ENCODE measurements at places on chromosomes 16 and 17.

DNA sequence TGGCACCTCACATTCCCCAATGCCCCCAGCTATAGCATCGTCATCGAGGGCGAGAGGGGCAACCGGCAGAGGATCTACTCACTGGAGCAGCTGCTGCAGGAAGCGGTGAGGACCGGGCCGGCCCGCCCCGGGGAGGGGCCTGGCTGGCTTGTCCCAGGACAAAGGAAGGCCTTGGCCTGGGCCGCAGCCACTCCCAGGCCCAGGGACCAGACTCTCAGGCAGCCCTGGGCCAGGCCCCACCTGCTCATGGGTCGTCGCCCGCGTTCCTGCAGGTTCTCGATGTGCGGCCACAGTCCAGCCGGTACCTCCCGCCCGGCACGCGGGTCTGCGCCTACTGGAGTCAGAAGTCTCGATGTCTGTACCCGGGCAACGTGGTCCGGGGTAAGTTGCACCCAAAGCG is 53.4 kb downstream of the ACTG1 start:
- DNase-seq, result no peak

GRCh38 chr17:40122999-40123810 is 1.4 kb downstream of the MSL1 start:
- DNase-seq, result peak; percentile 66

- DNase-seq, result no peak
These were observed 10.3 kb upstream of the TVP23A start for GRCh38 chr16:10828851-10829366.

GRCh38 chr17:7704601-7705268 is at the start of gene EFNB3:
TSS of gene EFNB3 (plus strand) at chr17:7705202. CDS start at chr17:7705599, 397 bp downstream.
- DNase-seq, result no peak

DNA sequence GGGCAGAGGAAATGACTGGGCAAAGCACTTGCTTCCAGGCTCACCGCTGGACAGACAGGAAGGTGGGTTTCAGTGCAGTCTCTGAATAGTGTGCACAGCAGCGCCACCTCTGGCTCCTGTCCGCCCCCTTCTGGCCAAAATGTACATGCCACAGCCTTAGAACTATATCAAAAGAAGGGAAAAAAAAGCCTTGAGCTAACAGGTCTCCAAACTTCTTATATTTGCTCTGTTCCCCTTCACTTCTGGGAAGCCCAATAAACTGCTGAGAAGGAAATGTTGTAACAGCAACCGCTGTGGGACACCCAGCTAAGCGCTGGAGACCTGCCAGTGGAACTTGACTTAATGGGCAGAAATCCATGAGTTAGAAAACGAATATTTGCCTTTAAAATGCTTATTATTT is 17.5 kb downstream of the COG7 start:
- DNase-seq, result no peak

DNA sequence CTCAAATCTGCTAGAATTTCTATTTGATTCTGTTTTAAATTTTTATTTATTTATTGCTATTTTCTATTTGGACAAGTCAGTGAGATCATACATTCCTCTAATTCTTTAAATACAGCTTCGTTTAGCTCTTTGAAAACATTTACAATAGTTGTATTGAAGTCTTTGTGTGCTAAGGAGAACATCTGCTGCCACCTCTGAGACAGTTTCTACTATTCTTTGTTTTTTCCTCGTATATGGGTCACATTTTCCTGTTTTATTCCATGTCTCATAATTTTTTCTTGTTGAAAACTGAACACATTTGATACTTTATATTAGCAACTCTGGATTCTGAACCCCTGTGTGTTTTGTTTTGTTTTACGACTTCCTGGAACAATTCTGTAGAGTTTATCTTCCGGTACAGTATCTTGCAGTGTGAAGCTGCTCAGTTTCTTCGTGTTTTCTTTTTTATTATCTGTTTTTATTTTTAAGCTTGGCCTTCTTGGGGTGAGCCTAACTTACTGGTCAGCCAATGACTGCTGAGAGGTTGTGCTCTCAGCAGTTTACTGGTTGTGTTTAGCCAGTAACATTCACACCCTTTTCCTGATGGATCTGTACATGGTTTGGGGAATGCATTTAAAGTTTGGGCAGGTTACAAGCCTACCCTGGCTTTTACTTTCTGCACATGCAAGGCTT is 99.0 kb downstream of the CA4 start:
- no peak for DNase-seq

DNA sequence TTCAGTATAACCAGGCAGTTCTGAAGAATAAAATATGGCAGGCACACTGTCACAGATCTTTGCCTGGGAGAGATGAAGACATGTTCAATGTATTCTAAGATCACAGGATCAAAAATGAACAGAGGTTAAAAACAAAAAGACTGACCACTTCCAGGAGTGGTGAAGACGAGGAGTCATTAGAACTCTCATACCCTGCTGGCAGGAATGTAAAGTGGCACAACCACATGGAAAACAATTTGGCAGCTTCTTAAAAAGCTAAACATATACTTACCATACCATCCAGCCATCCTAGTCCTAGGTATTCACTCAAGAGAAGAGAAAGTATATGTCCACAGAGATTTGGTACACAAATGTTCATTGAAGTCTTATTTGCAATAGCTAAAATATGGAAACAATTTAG is 406.3 kb downstream of the NPIPA8 start:
- DNase-seq, result no peak

DNA sequence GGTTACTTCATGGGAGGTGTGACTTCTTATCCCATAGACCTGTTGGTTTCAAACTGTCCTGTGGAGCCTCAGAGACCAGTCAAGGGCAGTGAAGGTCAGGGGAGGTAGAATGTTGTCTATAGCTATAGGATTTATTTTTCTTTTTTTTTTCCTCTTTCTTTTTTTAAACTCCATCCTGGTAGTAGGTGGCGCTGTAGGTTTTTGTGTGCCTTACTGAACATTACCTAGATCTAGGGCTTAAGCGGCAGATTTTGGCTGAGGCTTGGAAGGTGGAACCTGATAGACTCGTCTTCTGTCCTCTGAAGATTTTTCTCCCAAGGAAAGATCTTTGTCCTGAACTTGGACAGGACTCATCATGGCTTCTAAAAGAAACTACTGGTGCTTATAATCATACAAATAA is 8.2 kb upstream of the LASP1NB start:
- no peak for DNase-seq

- no peak for DNase-seq
These were observed at the start of gene MYH11 for GRCh38 chr16:15856901-15857698. TSS of gene MYH11 (minus strand) at chr16:15857028. CDS start at chr16:15838252, 18,776 bp downstream.

DNA sequence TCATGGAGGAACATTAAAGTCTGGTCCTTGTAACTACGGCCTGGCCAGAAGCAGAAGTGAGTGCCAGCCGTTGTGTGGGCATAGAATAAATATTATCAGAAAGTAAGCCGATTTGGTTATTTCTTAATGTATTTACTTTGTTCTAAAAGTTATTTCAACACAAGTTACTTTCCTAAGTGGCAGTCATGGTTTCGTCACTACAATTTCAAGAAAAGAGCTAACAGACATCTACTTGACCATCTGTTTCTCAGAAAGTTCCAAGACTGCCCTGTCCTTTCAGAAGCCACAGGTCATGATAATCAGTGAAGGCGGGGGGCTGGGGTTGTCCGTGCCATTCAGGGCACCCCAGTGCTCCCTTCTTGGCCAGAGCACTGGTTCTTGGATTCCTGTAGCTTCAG is 14.9 kb upstream of the FASN start:
- no peak for DNase-seq

DNA sequence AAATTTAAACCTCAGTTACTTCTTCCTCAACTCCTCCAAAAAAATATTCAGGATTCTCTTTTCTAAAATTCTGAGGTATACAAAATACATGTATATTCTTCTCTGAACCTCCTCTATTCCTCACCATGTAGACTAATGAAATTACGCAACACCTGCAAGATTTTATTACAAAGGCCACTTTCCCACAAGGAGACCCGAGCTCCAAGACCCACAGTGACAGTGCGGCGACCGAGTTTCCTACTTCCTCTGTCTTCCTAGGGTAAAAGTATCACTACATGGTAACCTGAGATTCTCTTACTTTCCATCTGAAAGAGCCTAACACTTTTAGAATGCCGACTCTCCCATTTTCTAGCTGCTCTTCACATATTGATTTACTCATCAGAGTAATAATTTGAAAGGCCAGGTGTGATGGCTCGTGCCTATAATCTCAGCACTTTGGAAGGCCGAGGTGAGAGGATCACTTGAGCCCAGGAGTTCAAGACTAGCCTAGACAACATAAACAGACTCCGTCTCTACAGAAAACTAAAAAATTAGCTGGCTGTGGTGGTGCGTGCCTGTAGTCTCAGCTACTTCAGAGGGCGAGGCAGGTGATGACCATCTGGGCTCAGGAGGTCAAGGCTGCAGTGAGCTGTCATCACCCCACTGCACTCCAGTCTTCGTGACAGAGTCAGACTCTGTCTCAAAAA is 35.7 kb downstream of the CYTH1 start:
- no peak for DNase-seq

GRCh38 chr16:894841-895240 is 75.9 kb downstream of the LMF1 start:
- peak; percentile 20 for DNase-seq

GRCh38 chr16:50697881-50698767 is 4.7 kb downstream of the NOD2 start:
- no peak for DNase-seq

DNA sequence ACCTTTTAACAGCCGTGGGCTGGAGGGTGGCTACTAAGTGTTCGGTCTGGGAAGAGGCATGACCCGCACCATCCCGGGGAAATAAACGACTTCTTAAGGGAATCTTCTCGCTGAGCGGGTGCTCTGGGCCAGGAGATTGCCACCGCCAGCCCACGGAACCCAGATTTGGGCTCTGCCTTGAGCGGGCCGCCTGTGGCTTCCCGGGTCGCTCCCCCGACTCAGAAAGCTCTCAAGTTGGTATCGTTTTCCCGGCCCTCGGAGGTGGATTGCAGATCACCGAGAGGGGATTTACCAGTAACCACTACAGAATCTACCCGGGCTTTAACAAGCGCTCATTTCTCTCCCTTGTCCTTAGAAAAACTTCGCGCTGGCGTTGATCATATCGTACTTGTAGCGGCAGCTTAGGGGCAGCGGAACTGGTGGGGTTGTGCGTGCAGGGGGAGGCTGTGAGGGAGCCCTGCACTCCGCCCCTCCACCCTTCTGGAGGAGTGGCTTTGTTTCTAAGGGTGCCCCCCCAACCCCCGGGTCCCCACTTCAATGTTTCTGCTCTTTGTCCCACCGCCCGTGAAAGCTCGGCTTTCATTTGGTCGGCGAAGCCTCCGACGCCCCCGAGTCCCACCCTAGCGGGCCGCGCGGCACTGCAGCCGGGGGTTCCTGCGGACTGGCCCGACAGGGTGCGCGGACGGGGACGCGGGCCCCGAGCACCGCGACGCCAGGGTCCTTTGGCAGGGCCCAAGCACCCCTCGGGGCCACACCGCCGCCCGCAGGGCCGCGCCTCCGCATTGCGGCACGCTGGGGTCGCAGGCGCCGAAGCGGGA is 3.6 kb upstream of the CBX4 start:
- no peak for DNase-seq

- no peak for DNase-seq
These were observed 12.0 kb downstream of the PHLPP2 start for GRCh38 chr16:71712501-71712900.

DNA sequence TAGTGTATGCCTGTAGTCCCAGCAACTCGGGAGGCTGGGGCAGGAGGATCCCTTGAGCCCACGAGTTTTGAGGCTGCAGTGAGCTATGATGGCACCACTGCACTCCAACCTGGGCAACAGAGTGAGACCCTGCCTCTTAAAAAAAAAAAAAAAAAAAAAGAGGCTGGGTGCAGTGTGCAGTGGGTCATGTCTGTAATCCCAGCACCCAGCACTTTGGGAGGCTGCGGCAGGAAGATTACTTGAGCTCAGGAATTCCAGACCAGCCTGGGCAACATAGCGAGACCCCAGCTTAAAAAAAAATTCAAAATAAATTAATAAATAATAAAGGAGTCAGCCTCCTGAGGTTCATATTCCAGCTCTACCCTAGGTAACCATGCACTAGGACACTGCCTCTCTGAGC is 9.6 kb upstream of the CNOT1 start:
- no peak for DNase-seq

DNA sequence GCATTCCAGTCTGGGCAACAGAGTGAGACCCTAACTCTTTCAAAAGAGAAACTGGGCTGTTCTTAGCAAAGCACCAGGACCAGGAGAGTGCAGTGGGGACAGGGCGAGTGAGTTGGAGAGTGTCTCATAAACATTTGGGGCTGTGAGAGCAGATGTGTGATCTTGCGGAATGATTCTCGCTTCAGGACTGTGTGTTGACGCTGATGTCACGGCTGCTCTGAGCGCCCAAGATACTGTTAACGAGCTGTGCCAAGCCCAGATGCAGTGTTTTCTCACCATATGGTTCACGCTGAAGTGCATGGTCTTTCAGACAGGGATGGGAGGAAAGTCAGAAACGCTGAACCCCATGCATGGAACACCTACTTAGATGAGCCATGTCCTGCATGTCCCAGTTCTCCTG is 438.2 kb downstream of the HS3ST4 start:
- DNase-seq, result no peak

DNA sequence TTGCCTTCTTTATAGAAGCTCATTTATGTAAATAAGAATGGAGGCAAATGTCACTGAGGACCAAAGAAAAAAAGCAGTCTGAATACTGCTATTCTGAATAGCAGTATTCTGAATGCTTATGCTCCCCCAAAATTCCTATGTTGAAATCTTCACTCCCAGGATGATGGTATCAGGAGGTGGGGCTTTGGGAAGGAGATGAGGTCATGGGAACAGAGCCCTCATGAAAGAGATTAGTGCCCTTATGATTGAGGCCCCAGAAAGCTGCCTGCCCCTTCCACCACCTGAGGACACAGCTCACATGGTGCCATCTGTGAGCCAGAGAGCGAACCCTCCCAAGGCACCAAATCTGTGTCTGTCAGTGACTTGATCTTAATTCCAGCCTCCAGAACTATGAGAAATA is 28.8 kb downstream of the HEATR6 start:
- no peak for DNase-seq

GRCh38 chr17:39352986-39353385 is 48.4 kb downstream of the FBXL20 start:
- DNase-seq, result no peak

DNA sequence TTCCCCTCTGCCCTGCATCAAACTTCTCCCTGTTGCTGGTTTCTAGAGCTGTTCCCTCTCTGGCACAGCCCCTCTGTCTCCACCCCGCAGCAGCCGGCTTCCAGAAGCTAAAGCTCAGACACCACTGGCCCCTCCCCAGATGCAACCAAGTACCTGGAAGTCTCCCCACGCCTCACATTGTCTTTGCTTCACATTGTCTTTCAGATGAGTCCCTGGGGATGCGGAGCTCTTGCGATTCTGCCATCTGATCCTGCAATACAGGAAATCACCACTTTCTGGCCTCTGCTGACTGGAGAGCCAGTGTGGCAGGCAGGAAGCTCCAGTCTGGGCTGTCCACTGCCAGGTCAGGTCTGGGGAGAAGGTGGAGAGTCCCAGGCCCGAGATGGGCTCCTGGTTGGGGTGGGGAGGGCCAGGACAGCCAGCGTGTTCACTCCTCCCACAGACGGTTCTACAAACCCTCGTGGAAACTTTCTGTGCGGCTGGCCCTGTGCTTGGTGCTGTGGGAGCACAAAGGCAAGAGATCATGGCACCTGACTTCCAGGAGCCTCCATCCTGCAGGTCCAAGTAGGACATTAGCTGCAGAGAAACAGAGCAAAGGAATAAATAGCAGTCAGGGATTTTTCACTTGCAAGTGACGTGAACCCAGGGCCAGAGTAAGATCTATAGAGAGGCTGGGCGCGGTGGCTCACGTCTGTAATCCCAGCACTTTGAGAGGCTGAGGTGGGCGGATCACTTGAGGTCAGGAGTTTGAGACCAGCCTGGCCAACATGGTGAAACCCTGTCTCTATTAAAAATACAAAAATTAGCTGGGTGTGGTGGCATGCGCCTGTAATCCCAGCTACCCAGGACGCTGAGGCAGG is 47.9 kb upstream of the MAP3K14 start:
- DNase-seq, result no peak

- no peak for DNase-seq
These were observed 34.1 kb upstream of the ADORA2B start for GRCh38 chr17:15910791-15911190.

Data from activated naive CD4-positive, alpha-beta T cell treated with anti-CD3 and anti-CD28 coated beads, Interleukin-2, amount 50 U/mL, for 72 hours (primary cell).